ENCODE measurements at places on chromosomes 2 and 18.

DNA sequence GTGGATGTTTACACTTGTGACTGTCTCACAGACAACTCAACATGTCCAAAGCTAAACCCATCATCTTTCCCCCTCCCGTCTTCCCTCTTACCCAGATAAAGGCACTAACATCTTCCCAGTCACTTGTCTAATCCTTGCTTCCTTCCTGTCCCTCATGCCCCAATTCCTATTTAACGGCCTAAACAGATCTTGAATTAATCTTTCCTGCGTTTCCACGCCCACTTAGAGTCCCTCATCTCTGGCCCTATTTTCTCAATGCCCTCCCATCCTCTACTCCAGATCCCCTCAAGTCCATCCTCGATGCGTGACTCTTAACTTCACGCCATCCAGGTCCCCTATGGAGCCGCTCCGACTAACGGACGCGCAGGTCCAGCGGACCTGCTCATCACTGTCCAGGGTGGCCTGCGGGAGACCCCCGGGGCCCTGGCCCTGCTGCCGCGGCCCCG lies 682 bp upstream of the SCLY start:
- DNase-seq, result peak; percentile 70

DNA sequence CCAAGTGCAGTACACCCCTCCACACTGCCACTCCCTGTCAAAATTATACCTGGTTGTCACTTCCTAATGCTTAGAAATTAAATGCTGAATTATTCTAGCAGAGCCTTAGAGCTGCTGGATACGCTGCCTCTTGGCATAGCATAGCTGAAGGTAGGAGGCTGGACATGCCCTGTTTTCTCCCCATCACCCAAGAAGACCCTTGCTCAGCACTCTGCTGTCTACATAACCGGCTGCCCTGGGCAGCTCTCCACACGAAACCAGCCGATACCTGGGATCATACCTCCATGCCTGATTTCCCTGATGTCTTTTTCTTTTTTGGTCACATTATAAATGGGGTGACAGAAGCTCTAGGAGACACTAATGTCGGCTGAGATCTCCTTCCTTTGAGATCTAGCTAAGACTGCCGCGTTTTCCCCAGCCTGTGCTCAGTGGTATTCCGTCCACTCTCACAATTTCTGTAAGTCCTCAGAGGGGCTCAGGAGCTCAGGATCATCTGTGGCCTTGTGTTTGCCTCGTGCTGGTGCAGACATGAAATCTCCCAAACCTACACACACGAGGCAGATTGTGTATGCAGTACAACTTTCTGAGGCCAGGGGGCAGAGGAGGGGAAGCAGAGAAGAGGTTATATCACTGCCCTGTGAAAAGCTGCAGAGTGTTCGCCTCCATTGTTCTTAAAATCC lies 13.5 kb upstream of the ZAP70 start:
- DNase-seq, result peak; percentile 67

GRCh38 chr2:191870744-191871143 lies 23.9 kb upstream of the CAVIN2 start:
- DNase-seq, result peak; percentile 21

GRCh38 chr2:74789271-74789670 lies 44.7 kb upstream of the HK2 start:
- no peak for DNase-seq

- peak; percentile 11 for DNase-seq
Measured at GRCh38 chr2:176111309-176111663, 4.2 kb downstream of the HOXD11 start.

Data from NCI-H146 (cell line).